ENCODE measurements at places on chromosomes 7 and 10.

DNA sequence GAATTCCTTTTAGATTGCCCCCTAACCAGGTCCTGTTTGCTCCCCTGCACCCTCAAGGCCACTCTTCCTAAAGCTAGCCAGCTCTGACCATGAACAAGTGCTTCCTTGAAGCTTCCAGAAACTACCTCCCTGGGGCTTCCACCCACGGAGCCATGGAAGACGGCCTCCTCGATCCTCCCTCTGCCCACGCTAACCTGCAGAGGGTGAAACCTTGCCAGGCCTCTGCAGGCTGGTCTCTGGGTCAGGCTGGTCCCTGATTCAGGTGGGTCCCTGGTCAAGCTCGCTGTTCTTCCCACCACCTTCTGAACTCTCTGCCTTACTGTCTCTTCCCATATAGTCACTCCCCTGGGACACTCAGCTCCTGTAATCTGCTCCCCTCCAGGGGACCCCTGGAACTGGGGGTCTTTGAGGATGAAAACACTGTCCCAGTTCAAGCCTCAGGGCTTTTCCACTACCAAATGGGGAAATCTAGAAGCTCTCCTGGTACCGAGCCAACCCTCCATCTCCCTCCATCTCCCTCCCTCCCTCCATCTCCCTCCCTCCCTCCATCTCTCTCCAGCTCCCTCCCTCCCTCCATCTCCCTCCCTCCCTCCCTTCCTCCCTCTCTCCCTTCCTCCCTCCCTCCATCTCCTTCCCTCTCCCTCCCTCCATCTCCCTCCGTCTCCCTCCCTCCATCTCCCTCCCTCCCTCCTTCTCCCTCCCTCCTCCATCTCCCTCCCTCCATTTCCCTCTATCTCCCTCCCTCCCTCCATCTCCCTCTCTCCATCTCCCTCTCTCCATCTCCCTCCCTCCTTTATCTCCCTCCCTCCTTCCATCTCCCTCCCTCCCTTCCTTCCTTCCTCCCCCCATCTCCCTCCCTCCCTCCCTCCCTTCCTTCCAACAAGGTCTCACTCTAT, 2.9 kb downstream of the MLXIPL start:
- no peak for DNase-seq

- DNase-seq: peak; percentile 12
Measured at GRCh38 chr7:124152859-124153692, 120.2 kb upstream of the TMEM229A start.

- no peak for DNase-seq
Measured at GRCh38 chr7:32158751-32159745, 88.8 kb upstream of the PDE1C start.

DNA sequence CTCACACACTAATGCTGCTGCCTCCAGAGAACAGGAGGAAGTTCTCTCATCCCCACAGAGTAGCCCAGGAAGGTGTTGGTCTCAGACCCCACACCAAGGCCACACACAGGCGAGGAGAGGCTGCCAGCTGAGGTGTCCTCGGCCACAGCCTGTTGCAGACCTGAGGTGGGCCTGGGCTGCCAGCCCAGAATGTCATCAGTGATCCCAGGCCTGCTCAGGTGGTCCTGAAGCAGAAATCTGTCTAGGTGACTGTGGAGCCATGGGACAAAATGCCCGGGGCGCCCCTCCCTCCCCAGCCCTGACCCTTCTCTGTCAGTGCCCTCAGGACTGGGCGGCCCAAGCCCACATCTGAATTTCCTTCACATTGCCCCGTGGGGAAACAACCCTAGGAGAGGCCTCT, 43.5 kb upstream of the LRRC4 start:
- no peak for DNase-seq

- DNase-seq: no peak
Measured at GRCh38 chr7:74455928-74456327, 2.2 kb downstream of the GTF2IRD1 start.

GRCh38 chr7:1979591-1980560, 252.9 kb downstream of the MAD1L1 start:
- no peak for DNase-seq

DNA sequence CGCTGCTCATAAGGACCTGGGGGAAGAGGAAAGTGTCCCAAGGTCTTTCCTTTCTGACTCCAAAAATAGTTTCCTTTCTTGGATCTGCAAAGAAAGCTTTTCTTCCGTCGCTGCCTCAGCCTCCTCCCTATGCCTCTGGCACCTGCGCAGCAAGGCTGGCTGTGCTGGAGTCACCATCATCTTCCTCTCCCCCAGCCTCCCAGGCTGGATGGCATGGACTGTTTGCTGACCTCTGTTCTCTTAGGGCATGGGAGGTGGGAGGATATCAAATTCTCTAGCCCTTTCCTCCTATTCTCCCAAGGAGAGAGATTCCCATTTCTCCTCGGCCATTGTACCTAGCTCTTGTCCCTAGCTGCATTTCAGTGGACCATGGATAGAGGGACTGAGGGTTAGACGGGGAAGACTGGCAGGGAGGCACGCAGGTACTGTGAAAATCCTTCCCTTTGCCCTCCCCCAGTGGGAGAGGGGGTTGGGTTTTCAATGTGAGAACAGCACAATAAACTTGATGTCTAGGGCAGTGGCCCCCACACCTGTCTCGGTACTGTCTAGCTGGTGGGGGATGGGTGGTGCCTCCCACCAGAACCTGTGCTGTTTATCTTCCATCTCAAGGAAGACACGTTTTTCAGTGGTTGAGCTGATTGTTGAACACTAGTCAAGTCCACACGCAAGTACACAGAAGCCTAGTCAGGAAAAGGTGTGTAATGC, 2.6 kb downstream of the PPP1R35 start:
- no peak for DNase-seq

DNA sequence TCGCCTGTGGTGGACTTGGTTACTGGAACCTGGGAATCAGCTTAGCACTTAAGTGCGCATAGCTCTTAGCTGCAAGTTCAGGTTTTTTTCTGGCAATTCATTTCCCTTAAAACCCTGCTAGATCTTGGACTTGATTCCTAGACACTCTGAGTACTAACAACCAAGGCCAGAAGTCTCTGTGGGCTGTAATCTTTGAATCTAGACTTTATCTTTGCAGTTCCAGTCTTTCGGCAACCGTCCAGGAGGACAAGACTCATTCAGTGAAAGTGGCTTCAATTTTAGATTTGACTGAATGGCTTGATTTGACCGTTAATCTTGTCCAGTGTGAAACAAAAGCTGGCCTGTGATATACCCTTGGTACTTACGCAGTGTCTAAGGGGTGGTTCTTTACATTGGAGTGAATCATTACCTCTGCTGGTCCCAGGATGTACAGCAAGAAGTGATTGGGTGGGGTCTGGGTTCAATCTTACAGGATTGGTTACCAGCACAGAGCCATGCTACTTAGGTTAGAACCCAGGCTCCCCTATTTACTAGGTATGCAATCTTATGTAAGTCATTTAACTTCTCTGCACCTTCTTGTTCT, 16.4 kb downstream of the PTTG1IP2 start:
- DNase-seq: no peak

GRCh38 chr10:21990449-21990848, 13.1 kb downstream of the DNAJC1 start:
- no peak for DNase-seq

- DNase-seq: no peak
Measured at GRCh38 chr10:28564905-28565304, 32.0 kb downstream of the WAC start.

GRCh38 chr10:23095966-23096801, 805 bp downstream of the MSRB2 start:
- DNase-seq: peak; percentile 71

- no peak for DNase-seq
Measured at GRCh38 chr10:61389887-61390286, 63.3 kb downstream of the TMEM26 start.

- DNase-seq: peak; percentile 80
Measured at GRCh38 chr7:24576171-24577025, 3.1 kb downstream of the PALS2 start.

- DNase-seq: peak; percentile 92
Measured at GRCh38 chr10:3791974-3792633, 7.1 kb upstream of the KLF6 start.

DNA sequence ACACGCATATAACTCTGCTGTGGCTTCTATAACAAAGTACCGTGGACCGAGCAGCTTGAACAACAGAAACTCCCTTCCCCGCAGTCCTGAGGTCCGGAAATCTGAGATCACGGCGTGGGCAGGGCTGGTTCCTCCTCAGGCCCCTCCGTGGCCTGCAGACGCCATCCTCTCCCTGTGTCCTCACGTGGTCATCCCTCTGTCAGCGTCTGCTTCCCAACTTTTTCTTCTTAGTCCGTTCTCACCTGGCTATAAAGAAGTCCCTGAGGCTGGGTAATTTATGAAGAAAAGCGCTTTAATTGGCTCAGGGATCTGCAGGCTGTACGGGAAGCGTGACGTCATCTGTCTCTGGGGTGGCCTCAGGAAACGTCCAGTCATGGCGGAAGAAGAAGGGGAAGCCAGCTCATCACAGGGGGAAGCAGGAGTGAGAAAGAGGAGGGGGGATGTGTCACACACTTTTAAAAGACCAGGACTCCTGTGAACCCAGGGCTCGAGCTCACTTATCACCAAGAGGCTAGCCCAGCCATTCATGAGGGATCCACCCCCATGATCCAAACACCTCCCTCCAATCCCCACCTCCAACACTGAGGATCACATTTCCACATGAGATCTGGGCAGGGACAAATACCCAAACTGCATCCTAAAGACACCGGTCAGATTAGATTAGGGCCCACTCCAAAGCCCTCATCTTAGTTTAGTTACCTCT, 91.2 kb upstream of the INSIG1 start:
- peak; percentile 76 for DNase-seq

GRCh38 chr10:3787016-3787400, 2.0 kb upstream of the KLF6 start:
- no peak for DNase-seq

GRCh38 chr7:140350056-140350455, 48.3 kb downstream of the SLC37A3 start:
- no peak for DNase-seq

GRCh38 chr10:23656735-23657134, 217.9 kb downstream of the OTUD1 start:
- peak; percentile 8 for DNase-seq

DNA sequence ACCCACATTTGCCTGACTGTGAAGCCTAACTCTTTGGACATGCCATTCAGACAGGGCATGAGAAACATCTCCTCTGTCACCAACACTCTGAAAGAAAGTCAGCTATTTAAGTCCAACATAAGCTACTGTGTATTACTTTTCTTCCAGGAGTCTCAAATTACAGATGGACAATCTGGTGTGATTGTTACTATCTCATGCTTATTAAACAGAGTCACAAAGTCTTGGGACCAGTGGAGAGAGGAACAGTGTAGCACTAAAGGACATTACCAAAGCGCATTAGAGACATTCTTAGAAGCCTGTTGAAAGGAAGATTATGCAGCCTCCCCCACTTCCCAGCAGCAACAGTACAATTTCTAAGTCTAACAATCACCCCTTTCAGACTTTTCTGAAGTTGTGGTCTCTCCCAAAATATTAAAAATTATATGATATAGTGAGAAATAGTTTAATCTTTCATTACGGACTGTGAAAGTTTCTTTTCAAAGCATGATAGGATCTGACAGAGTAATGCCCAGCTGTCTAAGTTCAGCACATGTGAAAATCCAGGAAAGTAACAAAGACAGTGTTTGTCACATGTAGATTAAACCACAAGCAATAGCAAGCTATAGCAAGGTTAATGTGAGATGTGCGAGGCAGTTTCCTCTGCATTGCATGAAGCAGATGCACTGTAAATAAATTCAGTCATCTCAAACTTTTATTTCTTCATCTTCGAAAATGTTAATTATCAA, 280.9 kb upstream of the FZD8 start:
- no peak for DNase-seq

- no peak for DNase-seq
Measured at GRCh38 chr10:29319205-29319781, 30.4 kb downstream of the LYZL1 start.

- DNase-seq: peak; percentile 96
Measured at GRCh38 chr7:43869867-43870240, 537 bp upstream of the MRPS24 start.

DNA sequence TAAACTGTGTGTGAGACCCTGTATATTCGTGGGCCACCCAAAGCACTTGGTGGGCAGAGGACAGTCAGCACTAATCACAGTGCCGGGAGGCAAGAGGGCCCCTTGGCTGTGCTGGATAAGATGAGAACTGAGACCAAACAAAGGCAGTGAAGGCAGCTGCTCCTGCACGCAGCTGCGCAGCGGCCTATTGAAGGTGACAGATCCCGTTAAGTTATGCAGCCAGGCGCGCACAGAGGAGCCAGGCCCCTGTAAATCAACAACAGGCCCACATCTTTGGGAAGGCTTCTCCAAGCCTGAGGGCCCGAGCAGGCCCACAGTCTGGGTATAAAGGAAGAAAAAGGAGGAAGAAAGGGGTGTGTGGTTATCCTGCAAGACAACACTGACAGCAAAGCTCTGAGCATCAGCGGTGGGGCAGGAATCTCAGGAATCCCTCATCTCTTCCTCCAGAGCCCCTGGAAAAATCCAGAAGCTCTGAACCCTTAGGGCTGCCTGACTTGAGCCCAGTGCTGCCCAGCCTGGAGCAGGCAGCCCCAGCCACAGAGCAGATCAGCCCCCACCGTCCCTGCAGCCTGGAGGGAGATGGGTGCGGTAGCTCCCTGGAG, 154.2 kb downstream of the ARHGAP12 start:
- DNase-seq: peak; percentile 24
